ENCODE measurements at places on chromosomes 1 and 21.
A peak's percentile ranks its signal among the peaks of the same experiment; 100 is the strongest.

DNA sequence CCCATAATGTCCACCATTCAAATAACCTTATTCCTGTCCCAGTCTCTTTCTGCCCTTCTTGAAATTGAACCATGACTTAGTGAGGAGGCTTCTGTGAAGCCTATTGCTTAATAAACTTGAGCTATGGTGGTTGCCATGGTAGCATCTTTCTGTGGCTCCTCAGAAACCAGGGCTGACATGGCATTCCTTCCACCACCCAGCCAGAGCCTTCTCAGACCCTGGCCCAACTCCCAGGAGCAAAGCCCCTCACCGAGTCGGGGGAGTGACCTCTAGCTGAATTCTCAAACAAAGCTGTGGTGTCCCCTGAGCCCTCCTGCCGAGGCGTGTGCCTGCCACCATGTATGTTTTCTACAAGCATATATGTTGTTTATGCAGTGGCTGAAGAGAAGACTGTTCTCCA is 259.1 kb downstream of the CACNA1E start:
- no peak for DNase-seq

- DNase-seq = peak; percentile 87
Measured at GRCh38 chr1:181033799-181034451, at the start of gene MR1. MR1 (plus strand) TSS chr1:181033983; CDS start chr1:181034008, 25 bp downstream.

DNA sequence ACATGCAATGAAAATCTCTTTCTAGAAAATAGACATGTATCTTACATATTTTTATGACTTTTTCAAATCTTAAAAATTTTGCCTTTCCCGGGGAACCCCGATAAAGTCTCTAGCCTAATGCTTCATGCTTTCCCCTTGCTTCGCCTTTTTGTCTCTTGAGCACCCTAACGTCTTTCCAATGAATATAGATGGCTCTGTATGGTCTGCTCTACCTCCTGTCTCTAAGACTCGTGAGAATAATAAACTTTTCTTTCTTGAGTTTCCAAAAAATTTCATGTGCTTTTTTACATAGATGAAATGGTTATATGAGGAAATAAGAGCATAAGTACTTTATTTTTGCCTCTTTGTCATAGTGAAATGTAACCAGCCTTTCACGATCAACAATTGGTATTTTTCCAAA is 202.6 kb downstream of the PDE4B start:
- no peak for DNase-seq

DNA sequence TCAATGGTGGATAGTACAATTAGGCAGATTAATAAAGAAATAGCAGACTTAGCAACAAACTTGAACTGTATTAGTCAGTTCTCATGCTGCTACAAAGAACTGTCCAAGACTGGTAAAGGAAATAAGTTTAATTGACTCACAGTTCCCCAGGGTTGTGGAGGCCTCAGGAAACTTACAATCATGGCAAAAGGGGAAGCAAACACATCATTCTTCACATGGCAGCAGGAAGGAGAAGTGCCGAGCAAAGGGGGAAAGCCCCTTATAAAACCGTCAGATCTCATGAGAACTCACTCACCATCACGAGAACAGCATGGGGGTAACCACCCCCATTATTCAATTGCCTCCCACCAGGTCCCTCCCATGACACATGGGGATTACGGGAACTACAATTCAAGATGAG is 27.1 kb upstream of the PDE4B start:
- no peak for DNase-seq

GRCh38 chr21:28538987-28539622 is 453.6 kb downstream of the LTN1 start:
- no peak for DNase-seq

All from CD4-positive, alpha-beta T cell treated with Interleukin-2 at 100 ng/mL for 4 hours (primary cell).